ENCODE measurements at places on chromosomes 16 and 17.

DNA sequence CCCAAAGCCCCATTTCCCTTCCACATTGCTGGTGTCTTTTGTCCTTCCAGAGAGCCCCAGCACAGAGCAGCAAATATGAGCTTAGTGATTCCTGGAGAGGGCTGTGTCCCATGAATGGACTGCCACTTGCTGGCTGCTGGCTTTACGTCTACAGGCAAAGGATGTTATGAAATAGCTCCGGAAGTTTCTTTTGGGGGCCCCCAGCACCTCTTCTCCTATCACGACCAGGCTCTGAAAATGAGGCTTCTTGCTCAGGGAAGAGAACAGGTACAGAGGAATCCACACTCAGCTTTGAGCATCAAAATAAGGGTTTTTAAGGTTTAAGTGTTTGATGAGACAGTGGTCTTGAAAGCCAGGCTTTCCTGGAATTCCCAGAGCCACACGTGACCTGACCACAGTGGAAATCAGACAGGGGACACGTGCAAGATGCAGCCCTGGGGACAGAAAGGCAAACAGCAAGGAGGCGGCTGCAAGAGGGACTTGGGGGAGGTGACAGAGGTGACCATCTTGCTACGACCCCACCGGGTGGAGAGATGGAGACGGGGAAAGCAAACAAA is 58.1 kb downstream of the ZDHHC7 start:
- DNase-seq = no peak

DNA sequence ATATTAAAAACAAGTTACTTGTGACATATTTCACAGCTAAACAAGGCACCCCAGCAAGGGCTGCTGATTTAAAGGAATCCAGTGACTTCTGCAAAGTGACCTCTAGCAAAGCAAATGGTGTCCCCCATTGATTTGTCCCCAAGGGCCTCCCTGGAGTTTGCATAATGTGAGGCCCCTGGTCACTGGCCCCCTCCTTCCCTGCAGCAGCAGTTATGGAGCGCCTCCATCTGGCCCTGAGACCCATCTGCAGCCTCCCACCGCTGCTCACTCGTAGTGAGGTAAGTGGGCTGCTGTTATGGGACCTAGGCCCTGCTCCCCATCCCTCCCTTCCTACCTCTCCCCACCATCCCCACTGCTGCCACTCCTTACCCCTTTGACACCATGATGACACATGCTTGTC is 19.6 kb upstream of the EEF2K start:
- no peak for DNase-seq

DNA sequence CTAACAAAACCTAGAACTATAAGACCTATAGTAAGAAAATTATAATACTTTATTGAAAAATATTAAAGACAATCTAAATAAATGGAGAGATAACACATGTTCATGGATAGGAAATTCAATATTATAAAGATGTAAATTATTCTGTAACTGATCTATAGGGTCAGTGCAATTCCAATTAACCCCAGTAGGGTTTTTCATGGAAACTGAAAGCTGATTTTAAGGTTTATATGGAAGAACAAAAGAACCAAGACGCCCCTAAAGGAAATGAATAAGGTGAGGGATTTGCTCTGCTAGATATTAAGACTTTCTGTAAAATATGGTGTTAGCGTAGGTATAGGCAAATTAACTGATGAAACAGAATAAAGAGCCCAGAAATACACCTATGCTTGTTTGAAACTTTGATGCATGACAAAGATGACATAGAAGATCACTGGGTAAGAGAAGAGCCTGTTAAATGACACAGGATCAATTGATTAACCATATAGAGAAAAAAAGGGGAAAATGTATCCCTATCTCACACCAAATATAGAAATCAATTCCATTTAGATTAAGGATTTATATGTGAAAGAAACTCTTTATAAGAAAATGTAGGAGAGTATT is 3.0 kb downstream of the ICAM2 start:
- DNase-seq = no peak

DNA sequence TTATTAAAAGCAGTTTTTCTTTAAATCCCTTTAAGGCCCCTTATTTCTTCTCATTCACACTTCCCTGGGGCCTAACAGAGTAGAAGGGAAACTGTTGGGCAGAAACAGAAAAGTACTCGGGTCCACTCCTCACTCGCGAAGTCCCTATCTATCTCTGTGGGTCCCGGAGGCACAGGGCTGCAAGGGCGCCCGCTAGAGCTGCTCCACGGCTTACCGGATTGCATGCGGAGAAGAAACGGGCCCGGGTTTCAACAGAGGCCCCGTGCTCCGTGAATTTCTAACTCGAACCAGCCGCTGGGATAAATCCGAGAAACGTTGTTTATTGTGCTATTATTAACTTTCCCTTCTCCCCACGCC is 4.3 kb downstream of the CBLN1 start:
- no peak for DNase-seq

GRCh38 chr17:8610558-8610957 is 20.0 kb downstream of the MYH10 start:
- DNase-seq = no peak

GRCh38 chr16:68395815-68396214 is 52.5 kb downstream of the SMPD3 start:
- DNase-seq = no peak

- peak; percentile 81 for DNase-seq
Measured at GRCh38 chr17:19346351-19347255, 15.9 kb downstream of the B9D1 start.

DNA sequence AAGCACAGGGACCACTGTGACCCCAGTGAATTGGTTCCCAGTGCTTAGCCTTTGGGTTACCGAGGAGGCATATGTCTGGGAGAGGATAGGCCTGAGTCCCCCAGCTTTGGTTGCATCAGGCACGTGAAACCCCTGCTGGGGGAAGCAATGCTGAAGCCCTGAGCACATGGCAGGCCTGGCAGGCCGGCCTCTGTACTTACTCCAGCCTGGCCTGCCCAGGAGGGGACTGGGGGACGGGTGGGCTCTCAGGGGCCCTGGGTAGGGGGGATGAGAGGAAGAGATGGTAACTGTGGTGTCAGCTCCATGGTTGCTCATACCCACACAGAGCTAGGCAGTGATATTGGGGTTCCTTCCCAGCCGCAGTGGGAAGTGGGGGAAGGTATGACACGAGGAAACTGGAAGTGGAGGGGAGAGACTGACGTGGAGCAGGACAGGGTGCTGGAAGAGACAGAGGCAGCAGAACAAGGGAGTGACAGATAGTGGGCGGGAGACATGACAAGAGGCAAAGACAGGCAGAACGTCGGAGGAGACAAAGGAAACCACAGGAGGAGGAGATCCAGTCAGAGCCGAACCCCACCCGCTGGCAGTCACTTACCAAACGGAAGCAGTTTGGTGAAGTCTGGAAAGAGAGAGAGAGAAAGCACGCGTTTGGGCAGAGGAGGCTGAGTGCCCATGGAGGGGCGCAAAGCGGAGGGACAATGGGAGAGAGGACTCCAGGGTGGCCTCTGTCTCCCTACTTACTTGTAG is 9.1 kb downstream of the TMEM208 start:
- no peak for DNase-seq

GRCh38 chr17:44183024-44183423 is 3.7 kb upstream of the TMUB2 start:
- DNase-seq = no peak

DNA sequence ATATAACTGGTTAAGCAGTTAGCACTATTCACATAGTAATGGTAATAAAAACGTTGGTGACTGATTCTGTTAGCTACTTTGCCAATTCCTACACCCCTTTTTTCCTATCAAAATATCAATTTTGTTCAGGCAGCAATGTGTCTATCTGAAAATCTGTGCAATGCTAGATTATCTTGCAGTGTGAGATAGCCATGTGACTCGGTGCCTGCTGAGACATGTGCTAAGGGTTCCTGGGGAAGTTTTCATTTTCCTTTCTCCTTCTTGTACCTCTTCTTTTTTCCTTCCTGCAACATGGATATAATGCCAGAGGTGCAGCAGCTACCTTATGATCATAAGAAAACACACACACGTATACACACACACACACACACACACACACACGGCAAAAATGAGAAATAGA is 100.5 kb upstream of the SHISA6 start:
- DNase-seq = no peak

DNA sequence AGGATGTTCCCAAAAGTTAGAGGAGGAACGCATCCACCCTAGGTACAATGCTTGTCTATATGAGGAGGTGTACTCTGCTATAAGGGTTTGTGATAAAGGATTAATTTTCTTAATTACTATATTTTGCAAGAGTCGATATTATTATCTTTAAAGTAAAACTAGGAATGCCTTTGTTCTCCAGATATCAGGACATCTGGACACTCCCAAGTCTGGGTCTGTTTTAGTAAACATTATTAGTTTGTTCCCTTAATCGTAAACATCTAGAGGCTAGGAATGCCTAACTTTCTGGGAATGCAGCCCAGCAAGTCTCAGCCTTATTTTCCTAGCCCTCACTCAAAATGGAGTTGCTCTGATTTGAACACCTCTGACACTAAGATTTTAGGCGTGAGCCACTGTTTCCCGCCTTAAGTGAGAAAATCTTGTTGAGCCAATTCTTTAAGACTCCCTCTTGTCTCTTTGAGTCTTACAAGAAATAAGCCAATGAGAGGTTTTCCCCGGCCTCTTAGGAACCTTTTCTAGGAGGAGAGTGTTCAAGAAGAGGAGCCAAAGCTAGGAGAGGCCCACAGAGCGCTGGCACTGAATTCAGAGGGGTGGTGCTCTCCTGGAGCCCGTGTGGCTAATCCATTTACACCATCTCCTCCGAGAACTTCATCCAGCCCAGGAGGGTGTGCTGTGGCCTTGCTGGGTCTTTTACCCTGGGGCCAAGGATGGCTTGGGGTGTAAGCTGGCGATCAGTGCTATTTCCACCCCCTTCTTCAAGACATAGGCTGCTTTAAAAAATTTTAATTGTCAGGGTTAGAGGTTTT is 40.9 kb downstream of the SMARCE1 start:
- no peak for DNase-seq

DNA sequence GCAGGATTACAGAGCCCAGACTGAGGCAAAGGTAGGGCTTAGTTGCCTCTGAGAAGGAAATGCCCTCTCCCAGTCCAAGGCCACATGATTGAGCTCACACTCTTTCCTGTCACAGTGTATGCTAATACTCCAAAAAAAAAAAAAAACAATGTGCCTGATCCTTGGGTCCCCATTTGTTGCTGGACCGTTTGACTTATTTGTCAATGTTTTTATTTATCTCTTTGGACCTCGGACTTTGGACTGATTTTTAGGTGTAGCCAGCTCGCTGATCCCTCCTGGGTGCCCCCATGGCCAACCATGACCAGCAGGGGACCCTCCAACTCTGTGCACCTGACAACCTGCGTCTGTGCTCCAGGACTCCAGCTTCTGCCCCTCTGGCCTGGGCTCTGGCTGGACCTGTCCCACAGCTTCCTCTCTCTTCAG is 622 bp upstream of the CCL16 start:
- DNase-seq = no peak

GRCh38 chr17:10060526-10060925 is 137.9 kb downstream of the GAS7 start:
- no peak for DNase-seq

DNA sequence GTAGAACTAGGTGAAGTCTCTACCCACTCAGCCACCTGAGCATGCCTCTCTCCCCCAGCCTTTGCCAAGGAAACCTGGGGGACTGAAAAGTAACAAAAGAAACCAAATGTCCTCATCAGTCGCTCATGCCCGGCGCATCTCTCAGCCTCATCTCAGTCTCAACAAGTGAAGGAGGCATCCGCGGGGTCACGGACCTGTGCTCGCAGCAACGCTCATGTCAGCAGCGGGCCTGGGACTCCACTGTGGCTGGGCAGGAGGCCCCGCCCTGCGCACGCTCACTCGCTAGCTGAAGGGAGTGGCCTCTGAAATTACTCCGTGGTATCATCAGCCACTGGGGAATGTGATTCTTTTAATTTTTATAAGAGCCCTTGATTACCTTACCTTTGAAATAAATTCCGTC is 31.3 kb downstream of the MAP1LC3B start:
- no peak for DNase-seq

GRCh38 chr17:1473841-1474240 is 17.8 kb upstream of the CRK start:
- DNase-seq = no peak

DNA sequence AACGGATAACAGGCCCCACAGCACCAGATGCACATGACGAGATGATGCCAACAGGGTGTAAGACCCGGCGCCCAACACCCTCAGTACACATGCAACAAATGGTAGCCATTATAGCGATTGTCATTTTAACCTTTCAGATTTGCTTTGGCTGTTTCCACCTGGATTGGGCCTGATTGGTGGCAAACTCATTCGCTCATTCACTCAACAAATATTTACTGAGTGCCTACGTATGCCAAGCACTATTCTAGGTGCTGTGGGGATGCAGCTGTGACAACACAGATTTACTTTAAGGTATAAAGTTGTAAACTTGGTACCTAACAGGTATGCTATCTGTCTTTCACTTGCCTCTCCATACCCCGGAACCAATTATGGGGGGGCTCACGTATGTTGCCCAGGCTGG is 66.8 kb downstream of the SRCIN1 start:
- no peak for DNase-seq

- no peak for DNase-seq
Measured at GRCh38 chr17:81150377-81151077, 14.8 kb upstream of the PVALEF start.

GRCh38 chr16:83849421-83849820 is 41.6 kb downstream of the HSBP1 start:
- DNase-seq = no peak

DNA sequence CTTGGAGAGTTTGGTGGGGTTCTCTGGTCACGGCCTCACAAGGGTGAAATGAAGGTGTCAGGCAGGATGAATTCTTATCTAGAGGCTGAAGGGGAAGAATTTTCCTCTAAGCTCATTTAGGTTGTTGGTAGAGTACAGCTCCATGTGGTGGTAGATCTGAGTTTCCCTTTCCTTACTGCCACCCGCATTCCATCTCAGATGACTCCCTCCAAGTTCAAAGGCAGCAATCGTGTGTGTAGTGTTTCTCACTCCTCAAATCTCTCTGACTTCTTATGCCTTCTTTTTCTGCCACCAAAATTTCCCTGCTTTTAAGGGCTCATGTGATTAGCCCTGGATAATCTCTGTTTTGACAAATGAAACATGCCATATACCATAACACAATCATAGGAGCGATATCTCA is 135.5 kb upstream of the MYOCD start:
- DNase-seq = no peak

- DNase-seq = no peak
Measured at GRCh38 chr17:80116921-80117380, 15.6 kb downstream of the GAA start.

DNA sequence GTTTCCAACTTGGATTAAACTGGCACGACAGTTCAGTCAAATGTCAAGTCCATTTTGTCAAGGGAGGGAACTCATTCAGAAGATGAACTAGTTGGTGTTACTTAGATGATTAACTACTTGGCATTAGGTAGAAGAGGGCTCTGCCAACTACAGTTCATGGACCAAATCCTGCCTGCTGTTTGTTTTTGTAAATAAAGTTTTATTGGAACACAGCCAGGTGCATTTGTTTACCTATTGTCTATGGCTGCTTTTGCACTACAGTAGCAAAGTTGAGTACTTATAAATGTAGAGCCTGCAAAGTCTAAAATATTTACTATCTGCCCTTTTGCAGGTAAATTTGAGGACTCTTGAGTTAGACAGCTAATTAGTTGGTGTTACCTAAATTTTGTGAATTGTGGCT is 410.0 kb downstream of the MAF start:
- DNase-seq = no peak

- peak; percentile 61 for DNase-seq
Measured at GRCh38 chr16:4847774-4848587, 700 bp downstream of the UBN1 start.

GRCh38 chr16:88066680-88067529 is 115.7 kb downstream of the BANP start:
- DNase-seq = no peak

All from Daoy (cell line).